ENCODE measurements at places on chromosomes 5 and 9.

DNA sequence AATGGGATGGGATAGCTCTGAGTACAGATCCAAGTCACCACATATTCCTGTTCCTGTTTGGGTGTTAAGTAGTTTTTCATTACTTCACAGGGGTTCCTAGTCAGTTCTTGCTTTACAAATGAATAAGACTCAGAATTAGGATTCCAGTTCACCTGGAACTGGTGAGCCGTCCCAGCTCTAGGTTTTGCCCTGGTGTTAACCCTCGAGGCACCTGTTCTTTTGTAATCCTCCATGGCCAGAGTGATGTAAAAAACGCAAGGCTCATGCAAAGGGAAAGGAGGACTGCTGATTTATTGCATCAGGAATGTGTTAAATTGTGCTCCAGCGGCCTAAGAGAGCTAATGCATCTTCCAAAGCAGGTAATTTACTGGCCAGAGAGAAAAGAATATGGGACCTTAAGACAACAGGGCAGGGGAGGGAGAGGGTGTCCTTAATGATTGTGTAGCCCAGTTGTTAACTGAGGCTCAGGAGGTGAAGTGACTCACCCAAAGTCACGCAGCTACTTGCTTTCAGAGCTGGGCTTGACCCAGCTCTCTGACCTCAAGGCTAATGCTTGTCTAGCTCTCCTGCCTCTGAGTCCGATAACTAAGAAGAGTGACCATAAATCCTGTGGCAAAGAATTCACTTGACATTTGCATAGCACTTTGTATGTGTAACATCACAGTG, 70.5 kb downstream of the DMRT2 start:
- no peak for DNase-seq

- no peak for DNase-seq
Measured at GRCh38 chr5:111602817-111603445, 90.6 kb upstream of the STARD4 start.

GRCh38 chr5:123208668-123209501, 119.8 kb downstream of the PRDM6 start:
- DNase-seq = no peak

DNA sequence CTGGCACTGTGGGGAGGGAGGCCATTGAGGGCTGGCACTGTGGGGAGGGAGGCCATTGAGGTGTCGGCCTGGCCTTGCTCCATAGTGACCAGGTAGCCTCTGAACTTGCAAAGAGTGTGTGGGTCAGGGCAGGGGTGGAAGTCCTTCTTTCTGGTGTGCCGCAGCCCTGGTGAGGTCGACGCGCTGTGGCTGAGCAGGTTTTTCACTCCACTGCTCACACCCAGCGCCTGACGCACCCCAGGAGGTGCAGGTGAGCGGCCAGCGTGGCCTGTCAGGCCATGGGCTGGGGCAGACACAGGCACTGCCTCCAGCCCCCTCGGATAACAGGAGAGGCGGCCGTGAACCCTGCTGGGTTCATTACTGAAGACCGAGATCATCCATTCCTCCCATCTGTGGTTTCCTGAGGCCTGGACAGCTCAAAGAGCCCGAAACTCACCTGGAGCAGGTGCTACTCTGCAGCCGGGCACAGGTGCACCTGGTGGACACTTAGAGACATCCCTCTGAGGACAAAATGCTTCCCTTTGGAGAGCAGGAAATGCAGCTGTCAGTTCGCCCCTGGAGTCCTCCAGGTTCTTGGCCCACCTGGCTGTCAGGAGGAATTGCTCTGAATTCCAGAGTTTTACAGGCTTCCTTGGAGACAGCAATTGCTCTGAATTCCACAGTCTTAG, 32.4 kb downstream of the LHX3 start:
- no peak for DNase-seq

GRCh38 chr9:32776201-32776600, 7.1 kb upstream of the TMEM215 start:
- no peak for DNase-seq

DNA sequence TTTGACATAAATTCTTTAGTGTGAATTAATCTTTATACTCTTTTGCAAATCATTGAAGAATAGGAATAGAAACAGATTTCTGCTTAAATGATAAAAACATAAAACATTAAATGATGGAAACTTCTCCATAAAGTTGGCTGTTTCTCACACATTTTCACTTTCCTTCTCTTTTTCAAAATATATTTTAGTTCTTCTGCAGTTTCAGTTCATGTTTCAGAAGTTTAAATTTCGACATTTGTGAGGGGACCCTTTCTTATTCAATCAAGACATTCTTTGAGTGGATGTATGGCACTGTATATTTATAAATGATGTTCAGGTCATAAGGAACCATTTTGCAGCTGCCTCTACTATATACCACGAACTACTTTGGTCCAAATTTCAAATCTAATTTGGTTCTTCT, 34.6 kb downstream of the TNFAIP8 start:
- no peak for DNase-seq

DNA sequence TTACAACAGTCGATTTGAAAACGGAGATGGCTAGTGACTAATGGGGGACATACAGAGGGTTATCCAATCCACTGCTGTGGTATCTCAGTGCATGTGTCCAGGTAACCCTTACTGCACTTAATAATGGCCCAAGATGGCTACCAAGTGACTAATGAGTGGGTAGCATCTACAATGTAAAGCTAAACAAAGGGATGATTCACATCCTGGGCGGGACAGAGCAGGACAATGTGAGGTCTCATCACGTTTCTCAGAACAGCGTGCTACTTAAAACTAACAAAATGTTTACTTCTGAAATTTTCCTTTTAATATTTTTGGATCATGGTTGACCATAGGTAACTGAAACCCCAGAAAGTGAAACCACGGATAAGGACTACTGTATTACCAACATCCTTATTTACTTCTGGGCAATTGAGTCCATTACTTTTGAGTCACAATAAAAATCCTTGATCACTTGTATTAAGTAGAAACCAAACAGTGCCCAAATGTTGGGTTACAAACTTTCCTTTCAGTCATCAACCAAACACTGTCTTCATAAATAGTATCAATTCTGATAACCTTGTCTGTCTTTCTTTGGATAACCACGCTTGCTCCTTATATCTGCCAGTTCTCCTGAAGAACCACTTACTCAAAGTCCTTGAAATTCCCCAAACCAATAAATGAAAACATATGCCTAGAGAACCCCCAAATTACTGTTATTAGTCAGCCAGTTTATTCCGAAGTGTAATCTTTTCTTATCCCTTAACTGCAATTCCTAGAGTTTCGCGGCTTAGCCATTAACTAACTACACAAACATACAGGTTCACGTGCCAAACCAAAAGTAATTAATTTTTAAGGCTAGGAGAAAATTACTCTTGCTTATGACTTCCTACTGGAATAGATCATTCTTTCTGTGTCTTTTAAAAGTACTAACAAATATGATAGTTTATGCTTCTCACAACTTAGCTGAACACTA, 59.7 kb downstream of the ELL2 start:
- DNase-seq = no peak

DNA sequence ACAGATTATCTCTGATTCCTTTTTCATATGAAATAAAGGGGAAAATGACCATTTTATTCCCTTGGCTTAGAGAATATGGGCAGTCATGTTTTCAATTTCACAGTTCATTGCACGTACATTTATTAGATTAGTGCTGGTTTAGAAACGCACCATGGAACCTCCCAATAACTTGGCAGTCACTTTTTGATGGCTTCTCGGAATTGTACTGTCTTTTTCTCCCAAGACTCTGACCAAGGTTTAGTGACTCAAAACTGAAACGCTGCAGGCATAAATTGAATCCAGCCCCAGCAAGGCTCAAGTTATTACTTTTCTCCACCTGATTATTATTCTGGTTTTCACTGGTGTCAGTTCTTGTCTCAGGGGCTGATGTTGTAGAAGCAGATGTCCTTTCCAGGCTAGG, 55.6 kb upstream of the EGFLAM start:
- DNase-seq = no peak
